ENCODE measurements at places on chromosomes 6 and 20.

GRCh38 chr6:30997301-30997700 lies 13.0 kb upstream of the MUC22 start:
- DNase-seq, result no peak

- DNase-seq, result no peak
Measured at GRCh38 chr6:169162249-169162648, 91.4 kb downstream of the THBS2 start.

GRCh38 chr6:89217299-89217910 lies at the start of gene GABRR1:
TSS of gene GABRR1 (minus strand) at chr6:89217358. CDS start at chr6:89217322, 36 bp downstream.
- no peak for DNase-seq

- no peak for DNase-seq
Measured at GRCh38 chr6:148888856-148889255, 142.0 kb downstream of the UST start.

DNA sequence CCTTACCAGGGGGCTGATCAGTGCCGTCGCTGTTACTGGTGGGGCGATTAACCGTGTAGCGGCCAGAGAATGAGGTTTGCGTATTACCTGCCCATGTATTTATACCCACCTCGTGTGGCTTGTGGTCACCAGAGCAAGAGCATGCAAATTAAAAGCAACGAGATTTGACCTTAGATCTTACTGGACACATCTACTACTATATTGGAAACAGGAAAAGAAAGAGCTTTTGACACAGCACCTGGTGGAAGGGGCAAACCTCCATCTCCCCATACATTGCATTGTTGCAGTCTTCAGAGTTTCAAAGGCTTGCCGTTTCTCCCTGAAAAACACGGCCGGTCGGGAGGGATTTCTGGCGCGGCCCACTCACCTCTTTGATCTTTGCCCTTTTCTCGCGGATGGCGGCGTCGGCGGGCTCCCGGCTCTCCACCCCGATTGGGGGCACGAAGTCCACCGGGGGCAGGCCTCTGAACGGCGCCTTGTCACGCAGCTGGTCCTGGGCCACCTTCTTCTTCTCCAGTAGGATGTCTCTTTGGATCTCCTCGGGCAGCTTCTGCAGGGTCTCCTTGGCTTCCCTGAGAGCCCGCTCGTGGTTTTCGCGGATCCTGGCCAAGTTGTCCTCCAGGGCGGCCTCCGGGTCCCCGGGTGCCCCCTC lies 1.3 kb downstream of the MAN1A1 start:
- DNase-seq, result peak; percentile 57

DNA sequence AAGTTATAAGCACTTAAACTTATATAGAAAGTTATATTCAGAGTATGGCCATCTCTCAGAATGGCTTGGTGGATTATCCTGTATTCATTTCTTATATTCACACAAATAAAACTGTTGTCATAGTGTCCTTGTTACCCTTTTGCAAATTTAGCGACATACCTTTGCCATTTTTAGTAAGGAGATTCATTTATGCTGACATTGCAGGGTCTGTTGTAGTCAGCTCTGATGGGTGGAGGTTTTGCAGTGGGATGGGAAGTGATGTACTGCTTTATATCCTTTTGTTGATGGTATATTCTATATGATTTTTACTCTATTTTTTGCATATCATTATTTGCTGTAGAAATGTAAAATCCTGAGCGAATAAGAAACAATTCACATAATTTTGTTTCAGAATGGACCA lies 35.9 kb downstream of the SAMD5 start:
- DNase-seq, result no peak

DNA sequence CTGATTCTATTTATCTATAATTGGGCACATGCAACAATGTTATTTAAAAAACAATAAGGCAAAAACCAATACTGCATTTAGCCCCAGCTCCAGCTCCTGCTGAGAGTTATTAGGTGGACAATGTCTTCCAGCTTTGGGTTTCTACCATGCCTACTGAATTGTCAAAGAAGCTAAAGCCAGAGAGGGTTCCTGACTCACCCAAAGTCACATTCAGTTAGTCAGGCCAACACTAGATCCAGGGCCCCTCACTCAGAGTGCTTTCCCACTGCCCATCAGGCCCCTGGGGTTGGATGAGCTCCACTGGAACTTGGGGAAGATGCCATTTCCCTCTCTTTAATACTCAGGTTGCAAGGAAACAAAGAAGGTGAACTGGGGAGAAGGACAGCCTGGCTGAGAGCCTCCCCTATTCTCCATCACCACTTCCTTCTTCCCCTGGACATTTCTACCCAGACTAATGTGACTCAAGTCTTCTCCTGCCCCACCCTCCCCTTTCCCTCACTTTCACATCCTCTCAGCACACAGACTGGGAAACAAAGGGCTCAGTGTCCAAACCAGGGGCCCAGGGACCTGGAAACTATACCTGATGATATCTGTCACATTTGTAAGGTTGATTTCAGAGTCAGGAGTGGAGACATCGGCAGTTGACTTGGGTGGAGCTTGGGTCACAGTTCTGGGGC lies 6.0 kb downstream of the TREM1 start:
- DNase-seq, result no peak

GRCh38 chr6:134575221-134575620 lies 257.3 kb upstream of the SGK1 start:
- DNase-seq, result no peak

DNA sequence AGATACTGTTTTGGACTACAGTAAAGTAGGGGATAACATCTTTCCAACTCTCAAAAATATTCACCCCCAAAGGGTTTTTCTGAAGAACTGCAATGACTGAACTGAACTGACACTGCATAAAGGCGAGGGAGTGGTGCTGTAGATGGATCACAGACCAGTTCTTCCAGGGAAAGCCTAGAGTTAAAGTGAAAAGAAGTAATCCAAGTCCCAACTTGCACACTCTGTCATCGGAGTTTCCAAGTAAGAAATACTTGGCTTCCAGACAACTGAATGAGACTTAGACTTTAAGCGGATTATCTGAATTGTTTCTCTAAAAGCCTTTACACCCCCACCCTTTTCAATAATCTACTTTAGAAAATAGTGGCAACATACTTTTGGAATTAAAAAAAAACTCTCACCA lies 134.1 kb upstream of the PREP start:
- DNase-seq, result no peak

DNA sequence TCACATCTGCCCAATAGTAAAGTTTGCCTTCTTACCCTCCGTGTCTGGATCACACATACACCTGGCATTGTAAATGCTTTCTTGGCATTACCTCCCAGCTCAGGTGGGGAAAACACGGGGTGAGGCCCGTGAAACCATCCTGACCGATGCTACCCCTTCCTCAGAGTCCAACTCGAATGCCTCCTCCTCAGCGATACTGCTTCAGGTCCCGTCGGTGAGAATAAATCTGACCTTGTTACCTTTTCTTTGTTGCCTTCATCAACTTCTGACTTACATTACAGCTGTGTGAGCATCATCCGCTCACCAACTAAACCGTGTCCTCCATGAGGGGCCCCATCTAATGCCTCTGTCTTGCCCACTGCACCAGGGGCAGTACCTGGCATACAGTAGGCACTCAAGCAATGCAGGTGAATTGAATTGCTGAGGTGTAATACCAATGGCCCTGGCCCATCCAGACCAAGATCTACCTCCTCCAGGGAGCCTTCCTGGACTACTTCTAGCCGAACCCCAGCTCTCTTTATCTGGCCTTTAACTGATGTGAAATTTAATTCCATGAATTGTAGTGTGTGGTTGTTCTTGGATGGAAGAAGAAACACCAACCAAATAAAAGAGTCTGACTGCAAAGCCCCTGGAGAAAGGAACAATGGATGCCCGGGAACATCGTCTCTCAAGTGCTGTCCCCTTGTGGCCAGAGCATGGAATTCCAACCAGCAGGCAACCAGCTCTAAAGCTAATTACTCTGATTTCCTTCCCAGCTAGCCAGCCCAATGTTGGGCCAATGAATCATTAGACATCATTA lies 141.5 kb downstream of the ANKRD60 start:
- DNase-seq, result peak; percentile 55

GRCh38 chr6:161590961-161591627 lies 317.2 kb upstream of the AGPAT4 start:
- DNase-seq, result no peak

- peak; percentile 26 for DNase-seq
Measured at GRCh38 chr6:15148356-15148946, 97.4 kb upstream of the JARID2 start.

GRCh38 chr6:16158943-16159557 lies 30.2 kb downstream of the MYLIP start:
- no peak for DNase-seq

DNA sequence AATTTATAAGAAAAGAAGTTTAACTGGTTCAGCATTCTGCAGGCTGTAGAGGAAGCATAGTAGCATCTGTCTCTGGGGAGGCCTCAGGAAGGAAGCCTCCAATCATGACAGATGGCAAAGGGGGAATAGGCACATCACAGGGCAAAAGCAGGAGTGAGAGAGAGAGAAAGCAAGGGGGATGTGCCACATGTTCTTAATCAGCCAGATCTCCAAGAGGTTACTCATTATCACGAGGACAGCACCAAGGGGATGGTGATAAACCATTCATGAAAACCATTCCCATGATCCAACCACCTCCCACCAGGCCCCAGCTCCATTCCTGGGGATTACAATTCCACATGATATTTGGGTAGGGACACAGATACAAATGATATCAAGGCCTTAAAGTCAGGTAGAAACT lies 217.5 kb upstream of the TCF21 start:
- no peak for DNase-seq

GRCh38 chr6:26452631-26453235 lies 5.0 kb upstream of the BTN2A1 start:
- DNase-seq, result no peak

GRCh38 chr6:120935908-120936307 lies 398.4 kb downstream of the TBC1D32 start:
- no peak for DNase-seq

DNA sequence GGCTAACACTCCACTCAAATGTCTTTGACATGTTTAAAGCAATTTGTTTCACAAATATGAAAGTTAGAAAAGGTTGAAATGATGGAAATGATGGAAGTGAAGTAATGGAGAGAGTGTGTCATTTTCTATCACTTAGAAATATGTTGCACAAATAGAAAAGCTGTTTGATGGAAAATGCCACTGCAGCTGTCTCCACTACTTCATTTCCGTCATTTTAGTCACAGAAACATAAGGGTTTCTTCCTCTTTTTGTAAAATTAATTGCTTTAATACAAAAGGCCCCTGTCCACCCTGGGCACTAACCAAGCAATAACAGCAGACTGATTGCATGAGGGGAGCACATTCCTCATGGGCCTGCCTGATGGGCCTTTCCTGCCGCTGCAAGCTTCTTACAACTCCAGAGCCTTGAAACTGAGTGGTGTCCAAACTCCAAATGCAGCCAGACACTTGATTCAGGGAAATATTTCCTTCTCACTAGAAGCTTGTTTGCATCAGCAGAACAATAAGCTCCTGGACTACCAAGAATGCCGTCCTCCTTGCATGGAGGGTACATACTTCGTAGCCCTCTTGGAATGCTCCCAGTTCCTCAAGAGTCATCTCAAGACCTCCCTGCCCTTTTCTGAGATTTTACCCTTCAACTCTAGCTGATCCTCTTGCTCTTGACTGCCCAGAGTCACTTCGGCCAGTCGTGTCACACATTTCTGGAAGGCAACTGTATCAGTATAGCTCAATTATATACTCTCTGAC lies 36.1 kb downstream of the F13A1 start:
- no peak for DNase-seq

- DNase-seq, result no peak
Measured at GRCh38 chr6:127083963-127084310, 34.5 kb upstream of the RSPO3 start.

DNA sequence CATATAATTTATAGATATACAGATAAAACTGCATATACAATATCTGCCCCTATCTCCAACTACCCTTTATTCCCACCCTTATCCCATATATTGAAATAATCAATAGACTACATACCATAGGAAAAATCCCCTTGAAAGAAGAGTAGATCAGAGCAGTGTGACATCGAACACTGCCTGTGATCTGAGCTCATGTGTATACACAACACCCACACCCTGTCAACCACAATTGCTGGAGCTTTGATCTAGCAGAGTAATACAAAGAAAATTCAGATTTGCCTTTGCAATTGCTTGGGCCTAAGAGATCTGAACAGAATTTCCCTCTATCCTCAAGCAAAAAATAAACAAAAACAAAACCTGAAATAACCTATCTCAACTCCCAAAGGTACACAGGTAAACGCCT lies 119.3 kb downstream of the ASCC3 start:
- no peak for DNase-seq

DNA sequence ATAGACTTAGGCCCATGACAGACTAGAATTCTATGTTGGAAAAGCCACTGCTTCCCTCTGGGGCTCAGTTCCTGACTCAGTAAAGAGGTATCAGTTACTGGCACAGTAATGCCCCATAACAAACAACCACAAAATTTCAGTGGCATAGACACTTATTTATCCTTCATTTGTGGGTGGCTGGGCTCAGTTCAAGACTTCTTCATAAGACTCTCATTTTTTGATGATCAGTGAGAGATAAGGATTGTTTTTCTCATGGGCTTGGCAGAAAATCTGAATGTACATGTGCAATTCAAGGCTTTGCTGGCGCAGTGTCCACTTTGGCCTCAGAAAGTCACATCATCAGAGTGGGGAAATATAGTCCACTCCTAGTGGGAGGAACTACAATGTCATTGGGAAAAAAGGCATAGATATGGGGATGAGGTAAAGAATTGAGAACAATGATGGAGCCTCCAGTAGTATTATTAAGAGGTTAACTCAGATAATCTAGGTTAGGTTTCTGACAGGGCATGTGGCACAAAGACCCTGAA lies 384.6 kb upstream of the FLRT3 start:
- no peak for DNase-seq

GRCh38 chr6:106154326-106154725 lies 68.2 kb downstream of the PRDM1 start:
- DNase-seq, result no peak

DNA sequence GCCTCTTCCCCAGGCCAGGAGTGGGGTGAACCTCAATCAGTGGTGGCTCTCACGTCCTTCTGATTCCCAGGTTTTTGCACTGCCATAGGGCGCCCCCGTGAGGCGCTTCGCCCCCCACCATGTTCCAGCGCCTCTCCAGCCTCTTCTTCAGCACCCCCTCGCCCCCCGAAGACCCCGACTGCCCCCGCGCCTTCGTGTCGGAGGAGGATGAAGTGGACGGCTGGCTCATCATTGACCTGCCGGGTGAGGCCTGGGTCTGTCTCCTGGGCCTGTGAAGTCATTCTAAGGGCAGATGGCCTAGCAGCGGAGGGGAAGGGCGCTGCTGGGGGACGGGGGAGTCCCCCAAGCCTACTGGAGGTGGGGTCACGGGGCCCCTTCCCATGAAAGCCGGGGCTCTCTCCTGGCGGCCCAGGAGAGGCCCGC lies 4.5 kb downstream of the TP53INP2 start:
- peak; percentile 62 for DNase-seq

GRCh38 chr6:34696739-34697543 lies at the start of gene ILRUN:
TSS of gene ILRUN (minus strand) at chr6:34696767. CDS start at chr6:34696603, 164 bp downstream.
- DNase-seq, result peak; percentile 98

DNA sequence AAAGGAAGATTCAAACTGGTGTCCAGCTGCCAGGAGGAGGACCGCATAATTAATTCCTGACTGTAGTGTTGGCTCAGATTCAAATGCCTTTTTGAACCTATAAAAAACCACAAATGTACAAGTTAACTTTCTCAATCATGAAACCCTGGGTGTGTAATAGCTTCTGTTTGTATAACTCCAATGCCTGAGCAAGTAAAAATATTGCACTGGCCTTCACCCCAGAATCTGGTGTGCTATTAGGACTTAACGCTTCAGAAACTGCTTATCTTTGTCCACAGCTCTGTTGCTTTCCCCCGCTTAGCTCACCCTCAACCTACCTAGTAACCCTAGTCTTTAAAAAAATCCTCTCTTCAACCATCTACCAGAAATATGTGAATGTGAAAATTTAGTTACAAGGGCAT lies 119.1 kb upstream of the MAP7 start:
- DNase-seq, result no peak

GRCh38 chr20:17935761-17936160 lies 32.8 kb downstream of the SNX5 start:
- no peak for DNase-seq
